ENCODE measurements at places on chromosomes 7 and 10.

GRCh38 chr7:74656441-74656836, 1.1 kb upstream of the GTF2I start:
- no peak overlapping the region for H3K4me3 ChIP-seq
- H3K27me3 ChIP-seq: no peaks in the 10 kb centered on the region
- DNase-seq: no peak
- peaks cover 1% of the 10 kb centered on the region for H3K4me1 ChIP-seq

DNA sequence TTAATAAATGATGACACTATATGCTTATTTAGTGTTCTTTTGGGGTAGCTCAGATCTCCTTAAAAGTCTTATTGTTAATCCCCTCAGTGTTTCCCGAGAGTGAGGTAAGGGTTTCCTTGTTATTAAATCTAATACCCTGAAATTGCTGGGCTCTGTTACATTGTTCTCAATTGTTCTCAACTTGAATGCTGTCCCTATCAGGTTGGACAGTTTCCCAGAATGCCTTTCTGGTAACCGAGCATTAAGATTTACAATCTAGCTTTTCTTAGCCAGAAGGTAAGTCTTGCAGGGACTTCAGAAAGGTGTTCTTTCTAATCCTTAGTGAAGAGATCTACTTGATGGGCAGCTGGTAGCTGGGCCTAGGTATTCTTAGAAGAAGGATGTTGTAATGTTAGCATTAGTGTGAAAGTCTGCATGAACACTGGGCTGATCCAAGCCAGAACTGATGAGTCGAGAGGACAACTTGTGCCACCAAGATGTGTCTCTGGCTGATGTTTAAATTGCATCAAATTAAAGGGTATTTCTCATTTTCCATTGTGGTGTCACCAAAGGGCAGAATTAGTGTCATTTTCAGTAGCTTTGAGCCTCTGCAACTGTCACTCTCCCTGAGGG, 89.9 kb downstream of the SND1 start:
- no peak overlapping the region for H3K4me3 ChIP-seq
- no peaks in the 10 kb centered on the region for H3K36me3 ChIP-seq
- peaks cover 3% of the 10 kb centered on the region for H3K4me1 ChIP-seq
- DNase-seq: no peak
- H3K27ac ChIP-seq: no peak overlapping the region

GRCh38 chr10:122362031-122362592, 12.4 kb upstream of the PLEKHA1 start:
- DNase-seq: no peak
- no peak overlapping the region for H3K4me3 ChIP-seq
- H3K36me3 ChIP-seq: no peaks in the 10 kb centered on the region
- H3K4me1 ChIP-seq: no peaks in the 10 kb centered on the region

DNA sequence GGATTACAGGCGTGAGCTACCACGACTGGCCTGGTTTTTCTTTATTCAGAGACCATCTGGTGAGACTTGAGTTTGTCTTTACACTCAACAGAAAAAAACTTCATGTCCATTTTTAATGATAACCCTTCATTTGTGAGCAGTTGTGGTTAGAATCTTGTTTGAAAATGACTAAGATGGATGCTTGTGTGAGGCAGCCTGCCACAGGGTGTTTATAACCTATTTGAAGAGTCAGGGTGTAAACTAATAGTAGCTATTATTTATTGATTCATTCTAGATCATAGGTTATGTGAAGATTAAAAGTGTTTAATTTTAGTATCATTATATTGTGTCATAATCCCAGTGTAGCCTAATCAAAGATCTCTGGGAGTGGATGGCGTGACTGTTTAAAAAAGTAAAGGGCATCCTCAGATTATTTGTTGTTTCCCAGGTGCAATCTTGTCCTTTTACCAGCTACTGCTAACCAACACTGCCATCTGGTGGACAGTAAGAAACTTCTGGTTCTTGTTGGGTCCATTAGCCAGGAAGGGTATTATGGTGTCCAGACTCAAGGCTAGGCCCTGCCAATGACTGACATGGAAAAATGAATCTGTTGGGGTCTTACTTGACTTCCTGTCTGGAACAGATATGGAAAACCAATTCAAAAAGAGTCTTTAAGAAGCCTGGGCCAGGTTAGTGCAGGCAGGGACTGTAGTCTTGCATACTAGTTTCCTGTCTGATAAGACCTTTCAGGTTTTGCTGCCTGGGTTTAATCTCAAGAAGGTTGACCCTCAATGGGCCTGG, 24.9 kb downstream of the NRBF2 start:
- no peak overlapping the region for H3K4me3 ChIP-seq
- H3K27ac ChIP-seq: no peak overlapping the region
- DNase-seq: peak; percentile 79
- no peaks in the 10 kb centered on the region for H3K36me3 ChIP-seq

DNA sequence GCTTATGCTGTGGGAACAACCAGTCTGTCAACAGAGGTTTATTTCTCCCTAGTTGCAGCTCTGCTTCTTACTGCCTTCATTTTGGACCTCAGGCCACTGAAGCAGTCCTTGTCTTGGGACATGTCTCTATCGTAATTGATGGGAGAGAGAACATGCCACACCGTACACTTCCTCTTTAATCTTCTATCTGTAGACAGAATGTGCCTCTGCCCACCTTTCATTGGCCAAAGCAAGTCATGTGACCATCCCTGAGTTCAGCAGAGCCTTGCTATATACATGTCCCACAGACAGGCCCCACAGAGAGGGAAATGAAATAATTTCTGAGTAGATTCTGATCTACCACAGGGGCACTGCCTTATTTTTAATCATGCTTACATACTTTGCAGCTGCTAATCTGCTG, 98.0 kb downstream of the KCND2 start:
- no peak for DNase-seq
- no peaks in the 10 kb centered on the region for H3K27me3 ChIP-seq
- H3K36me3 ChIP-seq: no peaks in the 10 kb centered on the region
- no peaks in the 10 kb centered on the region for H3K4me1 ChIP-seq

GRCh38 chr7:83921941-83922607, 272.5 kb downstream of the SEMA3A start:
- no peak overlapping the region for H3K27ac ChIP-seq
- no peak for DNase-seq
- no peaks in the 10 kb centered on the region for H3K27me3 ChIP-seq
- no peaks in the 10 kb centered on the region for H3K4me1 ChIP-seq
- no peak overlapping the region for H3K4me3 ChIP-seq

DNA sequence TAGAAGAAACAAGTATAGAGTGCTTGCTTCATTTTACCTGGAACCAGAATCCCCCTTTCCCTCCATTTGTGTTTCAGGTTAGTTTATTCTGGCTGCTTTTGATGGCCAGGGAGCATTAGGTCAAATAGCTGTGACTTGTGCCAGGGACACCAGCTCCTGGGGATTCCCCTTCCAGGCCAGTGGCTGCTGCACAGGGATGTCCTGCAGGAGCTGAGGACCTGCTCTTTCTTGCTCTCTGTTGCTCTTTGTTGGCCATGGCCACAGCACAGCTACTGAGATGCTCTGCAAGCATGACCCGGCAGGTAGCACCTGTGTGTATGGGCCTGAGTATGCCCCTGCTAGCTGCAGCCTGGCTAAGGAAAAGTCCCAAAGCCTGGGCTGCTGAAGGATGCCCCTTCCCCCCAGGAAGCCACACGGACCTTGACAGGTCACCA, 208.9 kb downstream of the EBF3 start:
- H3K27ac ChIP-seq: no peak overlapping the region
- no peak for DNase-seq
- no peaks in the 10 kb centered on the region for H3K36me3 ChIP-seq

- no peak overlapping the region for H3K4me3 ChIP-seq
- H3K36me3 ChIP-seq: no peaks in the 10 kb centered on the region
- no peak overlapping the region for H3K27ac ChIP-seq
Observed at GRCh38 chr10:45197816-45198485, 117.5 kb downstream of the OR13A1 start.

- no peaks in the 10 kb centered on the region for H3K36me3 ChIP-seq
- DNase-seq: no peak
- H3K27me3 ChIP-seq: no peaks in the 10 kb centered on the region
- H3K4me1 ChIP-seq: 0 out of 2 replicates have a peak, but pooled peaks cover 1% of the 10 kb centered on the region
Observed at GRCh38 chr10:99593312-99593711, 26.9 kb downstream of the SLC25A28 start.

DNA sequence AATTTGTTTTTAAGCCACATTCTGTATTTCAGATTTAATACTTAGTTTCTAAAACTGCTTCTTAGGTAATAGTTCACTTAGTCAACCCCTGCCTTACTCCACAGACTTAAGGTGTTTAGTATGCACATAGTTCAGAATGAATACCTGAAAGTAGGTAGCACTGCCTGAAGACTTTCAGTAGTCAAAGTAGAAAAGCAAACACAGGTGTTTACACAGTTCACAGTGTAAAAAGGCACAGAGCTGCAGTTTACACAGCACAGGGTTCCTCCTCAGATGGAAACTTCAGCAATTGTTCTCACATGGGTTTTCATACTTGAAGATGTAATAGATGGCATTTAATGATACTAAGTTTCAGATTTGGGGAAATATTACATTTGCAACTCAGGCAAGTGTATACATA, 3.1 kb upstream of the PKD1L1 start:
- H3K27me3 ChIP-seq: no peaks in the 10 kb centered on the region
- H3K36me3 ChIP-seq: no peaks in the 10 kb centered on the region
- no peaks in the 10 kb centered on the region for H3K4me1 ChIP-seq

GRCh38 chr10:63720676-63721075, 199.5 kb downstream of the REEP3 start:
- no peak overlapping the region for H3K27ac ChIP-seq
- H3K4me1 ChIP-seq: no peaks in the 10 kb centered on the region
- no peak overlapping the region for H3K4me3 ChIP-seq
- no peak for DNase-seq
- H3K36me3 ChIP-seq: no peaks in the 10 kb centered on the region

DNA sequence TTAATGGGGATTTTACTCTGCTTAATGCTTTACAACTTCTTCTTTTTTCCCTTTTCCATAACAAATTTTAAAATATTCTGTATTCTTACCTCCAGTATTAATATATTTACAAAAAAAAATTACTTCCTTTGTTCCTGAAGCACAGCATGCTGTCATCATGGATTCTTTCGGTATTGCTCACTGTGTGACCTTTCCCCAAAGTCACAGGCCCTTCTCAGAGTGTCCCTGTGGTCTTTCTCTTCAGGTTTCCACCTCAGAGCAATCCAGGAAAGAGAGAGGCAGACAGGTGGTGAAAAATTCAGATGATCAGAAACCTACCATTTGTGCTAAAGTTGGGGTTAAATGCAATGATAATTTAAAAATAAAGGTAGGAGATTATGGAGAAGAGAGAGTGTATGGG, 13.0 kb downstream of the AOAH start:
- no peak for DNase-seq
- no peak overlapping the region for H3K27ac ChIP-seq
- H3K36me3 ChIP-seq: no peaks in the 10 kb centered on the region
- H3K4me1 ChIP-seq: 0 out of 2 replicates have a peak, but pooled peaks cover 2% of the 10 kb centered on the region

DNA sequence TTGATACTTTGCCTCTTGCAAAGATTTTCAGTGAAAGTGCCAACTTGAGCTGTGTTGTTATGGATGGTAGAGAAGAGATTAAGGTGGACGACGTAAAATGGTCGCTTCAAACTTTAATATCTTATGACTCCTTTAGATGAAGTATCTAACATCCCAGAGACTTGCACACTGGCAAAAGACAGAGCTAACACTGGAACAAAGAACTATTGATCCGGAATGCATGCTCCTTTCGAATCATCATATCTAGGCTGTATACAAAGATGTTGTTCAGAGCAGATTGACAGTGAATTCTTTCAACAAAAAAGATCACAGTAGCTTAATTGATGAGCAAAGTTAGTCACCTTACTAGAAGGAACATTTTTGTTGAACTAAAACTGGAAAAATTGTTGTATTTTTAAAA, 592.7 kb downstream of the NXPH1 start:
- no peaks in the 10 kb centered on the region for H3K4me1 ChIP-seq
- H3K36me3 ChIP-seq: no peaks in the 10 kb centered on the region
- no peaks in the 10 kb centered on the region for H3K27me3 ChIP-seq
- no peak overlapping the region for H3K4me3 ChIP-seq

DNA sequence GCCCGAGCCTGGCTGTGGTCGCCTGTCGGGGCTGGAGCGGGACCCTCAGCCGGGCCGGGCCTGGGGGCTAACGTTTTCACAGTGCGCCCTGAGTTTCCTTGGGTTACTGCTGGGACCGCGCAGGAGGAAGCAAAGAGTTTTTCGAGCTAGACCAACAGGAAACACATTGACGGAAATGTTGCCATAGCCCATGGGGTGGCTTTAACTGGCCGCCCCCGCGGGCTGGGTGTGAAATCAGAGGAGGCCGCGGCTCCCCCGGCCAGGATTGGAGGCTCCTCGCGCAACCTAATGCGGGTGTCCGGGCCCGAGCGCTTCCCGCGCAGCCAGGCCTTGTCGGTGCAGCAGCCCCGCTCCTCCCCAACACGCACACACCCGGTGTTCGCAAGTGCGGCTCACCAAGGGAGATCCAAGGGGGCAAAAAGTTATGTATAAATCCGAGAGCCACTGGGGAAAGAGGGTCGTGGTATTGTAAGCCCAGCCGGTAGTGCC, 1.9 kb downstream of the HHEX start:
- no peak overlapping the region for H3K27ac ChIP-seq
- H3K4me3 ChIP-seq: peak overlapping the region; percentile 32
- H3K4me1 ChIP-seq: peaks cover 3% of the 10 kb centered on the region
- no peaks in the 10 kb centered on the region for H3K36me3 ChIP-seq
- H3K27me3 ChIP-seq: peaks cover 47% of the 10 kb centered on the region
- DNase-seq: peak; percentile 5

GRCh38 chr7:69643708-69644445, 45.6 kb downstream of the AUTS2 start:
- no peak for DNase-seq
- H3K4me3 ChIP-seq: no peak overlapping the region
- H3K4me1 ChIP-seq: peaks cover 2% of the 10 kb centered on the region
- no peaks in the 10 kb centered on the region for H3K36me3 ChIP-seq
- no peaks in the 10 kb centered on the region for H3K27me3 ChIP-seq

DNA sequence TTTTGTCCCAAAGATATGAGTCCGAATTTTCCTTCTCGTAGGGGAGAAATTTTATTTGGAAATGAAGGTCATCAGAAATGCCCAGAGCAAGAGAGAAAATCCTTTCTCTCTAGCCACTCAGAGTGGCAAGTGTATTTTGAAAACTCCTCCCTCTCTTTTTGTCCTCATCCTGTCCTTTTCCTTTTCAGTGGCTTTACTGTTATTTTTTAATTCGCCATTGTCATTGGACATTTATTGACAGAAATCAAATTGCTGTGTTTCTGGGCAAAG, 39.6 kb downstream of the TET1 start:
- DNase-seq: no peak
- H3K4me1 ChIP-seq: peaks cover 6% of the 10 kb centered on the region
- no peak overlapping the region for H3K4me3 ChIP-seq
- no peaks in the 10 kb centered on the region for H3K27me3 ChIP-seq
- H3K27ac ChIP-seq: no peak overlapping the region
- no peaks in the 10 kb centered on the region for H3K36me3 ChIP-seq

DNA sequence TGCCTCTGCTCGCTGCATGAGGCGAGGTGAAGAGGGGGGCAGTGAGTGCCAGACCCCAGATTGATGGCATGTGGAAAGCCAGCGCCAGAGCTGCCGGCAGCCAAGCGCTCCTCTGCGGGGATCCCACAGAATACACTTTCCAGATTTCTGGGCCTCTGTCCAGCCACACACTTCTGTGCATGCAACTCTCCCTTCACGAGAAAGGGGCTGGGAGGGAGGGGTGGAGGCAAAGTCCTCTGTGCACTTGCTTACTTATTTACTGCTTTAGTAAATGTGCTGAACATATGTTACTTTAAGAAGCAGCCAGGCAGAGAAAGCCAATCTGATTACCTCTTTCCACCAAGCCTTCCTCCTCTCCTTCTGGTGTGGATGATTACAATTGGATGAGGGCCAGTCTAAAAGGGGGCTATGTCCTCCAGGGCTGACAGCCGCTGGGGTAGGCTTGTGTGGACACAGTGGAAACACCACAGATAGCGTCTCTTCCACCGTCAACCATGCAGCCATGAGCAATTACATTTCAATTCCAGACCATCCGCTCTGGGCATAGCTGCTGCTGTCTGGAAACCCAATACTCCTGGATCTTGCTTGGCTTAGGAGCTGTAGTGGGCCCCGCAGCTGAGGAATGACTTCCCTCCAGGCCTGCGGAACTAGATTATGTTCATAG, 322.8 kb upstream of the ANKRD30A start:
- H3K36me3 ChIP-seq: no peaks in the 10 kb centered on the region
- H3K27me3 ChIP-seq: no peaks in the 10 kb centered on the region
- H3K4me3 ChIP-seq: no peak overlapping the region
